Cortex of kidney (tissue), 1 donor: ENCODE measurements at places on chromosomes 16 and 17.

DNA sequence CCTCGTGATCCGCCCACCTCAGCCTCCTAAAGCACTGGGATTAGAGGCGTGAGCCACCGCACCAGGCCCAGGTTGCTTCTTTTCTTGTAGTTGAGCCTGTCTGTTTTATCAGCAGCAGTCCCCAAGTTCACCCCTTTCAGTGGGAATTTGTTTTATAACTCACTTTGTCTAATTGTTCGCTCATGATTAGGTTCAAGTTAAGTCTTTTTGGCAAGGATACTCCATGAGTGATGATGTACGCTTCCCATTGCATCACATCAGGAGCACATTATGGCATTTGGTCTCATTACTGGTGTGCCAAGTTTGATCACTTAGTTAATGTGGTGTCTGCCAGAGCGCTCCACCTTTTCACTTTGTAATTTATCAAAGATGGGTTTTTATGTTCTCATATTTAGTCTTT lies 14.4 kb upstream of the GJD3 start:
- no peak for DNase-seq

- no peak for DNase-seq
These were observed 22.6 kb upstream of the NF1 start for GRCh38 chr17:31072186-31072585.

- DNase-seq: no peak
These were observed 54.1 kb upstream of the CNEP1R1 start for GRCh38 chr16:49970797-49971431.

- DNase-seq: no peak
These were observed 1.0 kb downstream of the EEF2K start for GRCh38 chr16:22206842-22207714.

GRCh38 chr17:34542700-34543336 lies 36.6 kb upstream of the TMEM132E start:
- DNase-seq: no peak

- DNase-seq: no peak
These were observed 344.0 kb downstream of the CA10 start for GRCh38 chr17:51814521-51814920.

- no peak for DNase-seq
These were observed 96.7 kb downstream of the AATF start for GRCh38 chr17:37045351-37045922.

GRCh38 chr17:74808714-74809430 lies 32.7 kb upstream of the NAT9 start:
- DNase-seq: no peak

GRCh38 chr17:81701288-81702071 lies 1.7 kb upstream of the MRPL12 start:
- no peak for DNase-seq

DNA sequence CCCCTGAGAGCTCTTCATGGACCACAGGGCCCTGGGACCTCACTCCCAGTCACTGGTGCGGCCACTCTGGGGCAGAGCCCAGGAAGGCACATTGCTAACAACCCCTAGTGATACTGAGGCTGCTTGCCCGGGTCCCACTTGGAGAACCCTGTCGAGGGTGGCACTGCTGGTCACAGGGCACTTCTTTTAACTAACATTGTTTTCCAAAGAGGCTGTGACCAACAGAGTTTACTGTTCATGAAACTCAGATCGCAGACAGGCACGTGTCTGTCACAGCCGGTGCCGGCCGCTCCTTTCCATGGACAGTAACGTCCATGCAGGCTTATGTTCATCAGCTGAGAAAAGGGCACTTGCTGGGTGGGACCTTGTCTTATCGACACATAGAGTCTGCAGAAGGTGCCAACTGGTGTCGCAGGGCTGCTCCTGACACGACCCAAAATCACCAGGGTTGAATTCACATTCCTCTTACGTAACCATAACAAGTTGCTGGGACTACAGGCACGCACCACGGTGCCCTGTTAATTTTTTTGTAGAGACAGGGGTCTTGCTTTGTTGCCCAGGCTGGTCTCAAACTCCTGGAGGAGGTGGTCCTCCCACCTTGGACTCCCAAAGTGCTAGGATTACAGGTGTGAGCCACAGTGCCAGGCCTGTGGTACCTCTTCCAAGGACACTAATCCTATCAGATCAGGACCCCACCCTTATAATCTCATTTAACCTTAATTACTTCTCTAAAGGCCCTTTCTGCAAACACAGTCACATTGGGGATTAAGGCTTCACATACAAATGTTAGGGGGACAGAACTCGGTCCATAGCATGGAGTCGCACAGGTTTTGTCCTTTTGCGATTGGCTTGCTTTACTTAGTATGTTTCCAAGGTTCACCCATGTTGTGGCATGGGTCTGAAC lies 1.2 kb upstream of the ZC3H18 start:
- no peak for DNase-seq

DNA sequence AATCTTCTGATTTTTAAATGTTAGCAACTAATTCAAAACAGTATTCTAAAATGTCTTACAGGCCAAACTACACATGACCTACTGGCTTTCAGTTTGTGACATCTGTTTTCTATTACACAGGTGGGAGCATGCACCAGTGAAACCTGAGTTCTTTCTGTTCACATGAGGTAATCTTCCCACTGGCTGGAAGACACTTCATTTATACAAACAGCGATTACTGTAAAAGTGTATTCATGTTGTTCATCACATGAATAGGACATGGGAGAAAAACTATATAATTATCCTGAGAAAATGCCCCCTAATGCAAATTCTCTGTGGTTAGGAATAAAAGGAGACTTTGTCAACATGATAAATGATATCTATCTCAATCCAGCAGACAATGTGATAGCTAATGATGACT lies 11.1 kb upstream of the PIK3R5 start:
- DNase-seq: no peak

DNA sequence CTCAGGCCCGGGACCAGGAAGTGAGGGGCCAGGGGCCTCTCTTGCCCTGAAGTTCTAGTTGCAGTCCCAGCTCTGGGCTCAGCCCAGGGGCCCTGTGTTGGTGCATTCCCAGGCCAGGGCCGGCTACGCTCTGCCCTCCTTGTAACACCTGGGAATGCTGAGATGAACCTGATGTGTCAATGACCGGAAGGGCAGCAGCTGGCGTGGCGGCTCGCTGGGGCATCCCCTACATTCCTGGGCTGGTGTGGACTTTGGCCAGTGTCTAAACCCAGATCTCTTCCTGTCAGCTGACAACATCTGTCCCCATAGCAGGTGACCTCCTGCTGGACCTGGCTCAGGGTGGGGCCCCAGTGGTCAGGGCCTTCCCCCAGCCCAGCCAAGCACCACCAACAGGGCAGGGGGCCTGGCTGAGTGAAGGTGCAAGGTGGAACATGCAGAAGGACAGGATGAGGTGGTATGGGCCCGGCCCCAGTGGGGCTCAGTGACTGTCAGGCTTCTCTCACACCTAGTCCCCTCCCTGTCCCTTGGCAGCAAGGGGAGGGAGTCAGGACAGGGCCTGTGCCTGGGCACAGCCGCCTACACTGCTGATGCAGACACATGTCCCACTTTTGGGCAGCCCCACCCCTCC lies 15.9 kb downstream of the FAM83G start:
- no peak for DNase-seq

- DNase-seq: no peak
These were observed 1.2 kb upstream of the TAOK1 start for GRCh38 chr17:29388937-29389336.

DNA sequence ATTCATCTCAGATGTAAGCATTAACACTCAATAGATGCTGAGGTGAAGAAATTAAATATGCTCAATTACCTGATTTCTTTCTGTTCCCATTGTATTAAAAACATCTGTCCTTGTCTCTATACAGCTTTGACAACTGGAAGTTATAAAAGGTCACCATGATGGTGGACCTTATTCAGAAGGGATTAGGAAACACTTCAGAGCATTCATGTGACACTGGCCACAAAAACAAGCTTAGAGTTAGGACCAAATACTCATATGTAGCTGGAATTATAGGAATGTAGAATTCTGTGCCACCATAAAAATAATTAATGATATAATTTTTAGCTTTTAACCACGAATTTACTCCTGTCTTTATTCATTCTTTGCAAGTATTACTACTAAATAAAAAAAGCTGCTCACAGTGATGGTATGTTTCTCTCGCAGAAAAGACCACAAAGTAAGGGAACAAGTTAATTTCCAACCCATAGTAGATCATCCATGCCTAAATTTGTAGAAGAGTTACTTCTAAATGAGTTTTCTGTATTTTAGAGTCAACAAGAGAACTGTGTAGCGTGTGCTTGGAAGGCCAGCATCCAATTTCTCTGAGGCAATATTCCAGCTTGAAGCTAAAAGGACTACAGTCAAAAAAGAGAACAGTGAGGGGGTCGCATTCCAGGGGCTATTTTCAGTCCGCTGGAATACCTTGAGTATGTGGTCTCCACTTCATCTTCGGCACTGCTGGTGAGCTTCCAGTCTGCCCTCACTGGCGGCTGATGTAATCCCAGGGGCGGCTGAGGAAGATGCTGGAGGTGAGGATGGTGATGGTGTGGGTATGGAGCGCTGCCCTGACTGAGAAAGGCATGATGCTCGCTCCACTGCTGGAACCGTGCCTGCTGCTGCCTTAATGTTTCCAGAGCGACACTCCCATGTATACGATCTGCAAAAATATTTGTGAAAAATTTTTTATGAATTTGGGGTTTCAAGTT lies 63.7 kb downstream of the CACNG1 start:
- DNase-seq: no peak

GRCh38 chr17:81160747-81161453 lies 4.4 kb upstream of the PVALEF start:
- DNase-seq: no peak

GRCh38 chr17:2710803-2711607 lies 559 bp downstream of the CLUH start:
- DNase-seq: no peak

DNA sequence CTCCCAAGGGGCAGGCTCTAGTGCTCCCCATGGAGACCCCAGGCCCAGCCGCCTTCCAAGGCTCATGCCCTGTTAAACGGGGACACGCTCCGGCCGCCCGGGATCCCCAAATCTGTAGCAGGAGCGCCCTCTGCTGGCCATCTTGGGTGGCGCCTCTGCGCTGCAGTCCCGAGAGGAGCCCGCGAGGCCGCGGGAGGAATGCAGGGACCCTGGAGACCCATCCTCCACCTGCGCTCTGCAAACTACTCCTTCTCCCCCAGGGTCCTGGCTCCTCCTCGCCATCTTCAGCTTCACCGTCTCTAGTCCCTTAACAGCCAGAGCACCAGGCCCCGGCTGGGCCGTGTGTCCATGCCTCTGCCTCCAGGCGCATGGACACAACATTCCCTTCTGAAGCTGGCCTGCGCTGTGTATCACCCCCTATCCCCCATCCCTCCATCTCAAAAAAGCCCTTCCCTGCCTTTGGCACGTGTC lies 23.6 kb upstream of the KRT17 start:
- DNase-seq: no peak

- DNase-seq: no peak
These were observed 19.3 kb downstream of the CRISPLD2 start for GRCh38 chr16:84839054-84839453.

GRCh38 chr16:12193692-12194091 lies 217.2 kb downstream of the SNX29 start:
- no peak for DNase-seq

DNA sequence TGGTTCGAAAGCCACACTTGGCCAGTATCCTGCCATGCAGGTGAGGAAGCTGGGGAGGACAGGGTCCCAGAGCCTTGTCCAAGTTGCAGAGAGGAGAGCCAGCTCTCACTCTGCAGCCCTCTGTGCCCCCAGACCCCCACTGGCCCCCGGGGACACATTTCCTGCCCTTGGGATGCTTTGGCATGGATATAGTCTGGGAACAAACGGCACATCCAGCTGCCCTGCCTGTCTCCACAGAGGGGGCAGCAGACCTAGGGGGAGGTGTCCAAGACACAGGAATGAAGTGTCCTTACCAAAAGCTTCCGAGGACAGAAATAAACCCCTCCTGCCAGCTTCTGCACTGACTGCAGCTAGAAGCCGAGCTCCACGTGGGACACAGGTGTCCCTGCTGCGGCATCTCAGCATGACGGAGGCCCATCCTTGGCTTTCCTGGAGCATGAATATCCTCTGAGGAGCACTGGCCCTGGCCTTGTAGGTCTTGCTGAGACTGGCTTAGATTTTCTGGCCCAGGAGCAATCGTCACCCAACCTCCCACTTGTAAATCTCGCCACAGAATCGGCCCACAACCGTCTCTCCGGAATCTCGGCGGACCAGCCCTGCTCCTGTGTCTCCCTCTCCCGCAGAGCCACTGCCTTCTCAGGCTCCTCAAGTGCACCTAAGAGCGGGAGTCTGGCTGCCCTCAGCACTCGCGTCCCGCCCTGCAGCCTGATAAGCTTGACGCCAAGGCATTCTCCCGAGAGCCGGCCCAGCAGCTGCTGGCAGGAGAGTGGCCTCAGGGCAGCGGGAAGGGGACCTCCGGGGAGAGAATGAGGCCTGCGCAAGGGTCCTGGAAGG lies 1.1 kb upstream of the CAPN15 start:
- no peak for DNase-seq

- no peak for DNase-seq
These were observed 20.7 kb upstream of the MED13 start for GRCh38 chr17:62085511-62086408.

DNA sequence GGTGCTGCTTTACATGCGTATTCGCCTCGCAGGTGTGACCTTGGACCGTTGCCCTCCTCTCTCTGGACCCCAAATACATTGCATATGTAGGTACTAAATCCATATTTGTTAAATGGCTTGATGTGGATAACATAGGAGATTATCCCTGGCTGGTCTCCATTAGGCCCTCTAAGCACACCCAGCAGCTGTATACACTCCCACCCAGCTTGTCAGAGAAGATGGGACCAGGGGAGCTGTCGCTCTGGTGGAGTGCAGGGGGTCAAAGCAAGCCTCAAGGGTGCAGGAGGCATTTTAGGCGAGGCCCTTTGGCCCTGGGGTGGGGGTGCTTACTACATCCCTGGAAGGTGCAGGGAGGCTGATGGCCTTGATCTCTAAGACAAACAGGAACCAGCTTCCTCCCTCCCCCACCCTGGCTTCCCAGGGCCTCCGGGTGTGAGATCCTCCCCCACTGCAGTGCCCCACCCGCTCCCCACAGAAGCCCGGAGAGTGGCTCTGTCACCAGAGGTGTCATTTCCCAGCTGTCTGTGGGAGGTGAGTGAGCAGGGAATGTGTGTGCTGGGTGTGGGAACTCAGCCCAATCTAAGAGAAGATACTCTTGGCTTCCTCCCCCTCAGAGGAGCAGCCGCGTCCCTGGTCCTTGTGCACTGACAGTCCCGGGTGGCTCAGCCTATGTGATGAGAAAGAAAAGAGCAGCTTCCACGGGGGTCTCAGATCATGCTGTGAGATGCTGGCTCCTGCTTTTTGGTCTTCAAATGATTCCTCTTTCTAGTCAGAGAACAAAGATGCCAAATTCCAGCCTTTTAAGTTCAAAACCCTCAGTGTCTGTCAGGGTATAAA lies 1.4 kb upstream of the VAMP2 start:
- no peak for DNase-seq

DNA sequence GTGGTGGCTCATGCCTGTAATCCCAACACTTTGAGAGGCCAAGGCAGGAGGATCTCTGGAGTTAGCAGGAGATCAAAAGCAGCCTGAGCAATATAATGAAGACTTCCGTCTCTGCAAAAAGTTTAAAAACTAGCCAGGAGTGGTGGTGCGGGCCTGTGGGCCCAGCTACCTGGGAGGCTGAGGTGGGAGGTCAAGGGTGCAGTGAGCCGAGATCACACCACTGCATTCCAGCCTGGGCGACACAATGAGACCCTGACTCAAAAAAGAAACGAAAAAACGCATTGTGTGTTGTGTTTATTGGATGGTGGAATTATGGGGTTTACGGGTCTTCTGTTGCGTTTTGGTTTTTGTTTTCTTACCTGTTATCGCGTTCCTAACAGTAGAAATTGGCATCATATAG lies 863 bp upstream of the DDX19A start:
- DNase-seq: no peak
